Chondrocyte (in vitro differentiated cells): ENCODE measurements at places on chromosomes 5 and 9. TPM values are rescaled to one million over a fixed set of nuclear protein-coding genes. Genes with fewer than 3 reads are reported as not detected.
A peak's percentile ranks its signal among the peaks of the same experiment; 100 is the strongest.

The SARDH gene
- total RNA-seq = 0.74 to 1.2 TPM in 2 of 3 replicates, not detected in the other

The BAAT gene
- 0.10 to 0.26 TPM (median 0.24 TPM) in 3 replicates for total RNA-seq

The MARCOL gene
- not detected in 3 replicates for total RNA-seq

The ECM2 gene
- 31.7 to 39.6 TPM (median 34.2 TPM) in 3 replicates for total RNA-seq

The SPATA31D4 gene
- not detected in 3 replicates for total RNA-seq

The SNCB gene
- 0.45 to 0.95 TPM in 2 of 3 replicates, not detected in the other for total RNA-seq

The GMCL2 gene
- not detected in 3 replicates for total RNA-seq

The LCN2 gene
- total RNA-seq = not detected in 3 replicates

GRCh38 chr9:131238402-131239021, 37.8 kb downstream of the FAM78A start:
- H3K27ac ChIP-seq = peak overlapping the region; percentile 93
- H3K4me3 ChIP-seq = peak overlapping the region; percentile 47
- peaks cover 15% of the 10 kb centered on the region for H3K36me3 ChIP-seq
- no peak for DNase-seq

DNA sequence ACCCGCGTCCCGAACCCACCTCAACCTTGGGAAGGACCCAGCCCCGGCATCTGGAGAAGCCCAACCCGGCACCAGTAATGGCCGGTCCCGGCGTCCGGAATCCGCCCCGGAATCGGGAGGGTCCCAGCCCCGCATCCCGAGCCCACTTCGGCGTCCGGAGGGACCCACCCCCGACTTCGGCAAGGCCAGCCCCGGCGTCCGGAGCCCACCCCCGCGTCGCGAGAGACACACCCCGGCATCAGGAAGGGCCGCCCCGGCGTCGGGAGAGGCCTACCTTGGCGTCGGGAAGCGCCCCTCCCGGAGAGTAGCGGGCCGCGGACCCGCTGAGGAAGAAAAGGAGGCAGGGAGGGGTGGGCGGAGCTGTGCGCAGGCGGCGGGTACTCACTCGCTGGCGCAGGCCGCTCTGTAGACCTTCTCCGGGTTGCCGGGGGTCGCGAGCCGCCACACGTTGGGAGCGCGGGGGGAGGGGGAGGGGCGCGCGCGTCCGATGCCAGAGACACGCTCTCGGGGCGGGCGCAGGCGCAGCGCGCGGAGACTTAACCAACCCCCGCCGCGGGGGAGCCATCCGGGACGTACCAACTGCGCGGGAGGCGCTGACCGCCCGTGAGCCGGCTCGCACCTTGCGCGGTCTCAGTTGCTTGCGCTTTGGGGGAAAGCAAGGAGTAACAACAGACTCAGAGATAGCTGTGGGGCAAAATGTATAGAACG, at the start of gene UIMC1:
Gene UIMC1, minus strand, starts transcription at position 515 of the 708 bp plus-strand sequence. CDS start 24,164 bp downstream, outside the sequence.
- no peaks in the 10 kb centered on the region for H3K27me3 ChIP-seq
- peak; percentile 96 for DNase-seq
- peak within 1 kb of the TSS; percentile 91 for H3K4me3 ChIP-seq
- H3K36me3 ChIP-seq = no peaks in the 10 kb centered on the region

- no peaks in the 10 kb centered on the region for H3K36me3 ChIP-seq
- no peak for DNase-seq
- no peak overlapping the region for H3K27ac ChIP-seq
- H3K4me3 ChIP-seq = no peak overlapping the region
- peaks cover 64% of the 10 kb centered on the region for H3K4me1 ChIP-seq
- H3K27me3 ChIP-seq = no peaks in the 10 kb centered on the region
These were observed 16.4 kb downstream of the RAD23B start for GRCh38 chr9:107299437-107299836.

- no peak overlapping the region for H3K27ac ChIP-seq
- no peak overlapping the region for H3K4me3 ChIP-seq
- H3K4me1 ChIP-seq = no peaks in the 10 kb centered on the region
- no peak for DNase-seq
These were observed 600.1 kb upstream of the RGMB start for GRCh38 chr5:98173334-98173733.

- peaks cover 2% of the 10 kb centered on the region for H3K36me3 ChIP-seq
- no peak overlapping the region for H3K27ac ChIP-seq
- no peak overlapping the region for H3K4me3 ChIP-seq
These were observed 71.2 kb upstream of the SARDH start for GRCh38 chr9:133809335-133809734.

DNA sequence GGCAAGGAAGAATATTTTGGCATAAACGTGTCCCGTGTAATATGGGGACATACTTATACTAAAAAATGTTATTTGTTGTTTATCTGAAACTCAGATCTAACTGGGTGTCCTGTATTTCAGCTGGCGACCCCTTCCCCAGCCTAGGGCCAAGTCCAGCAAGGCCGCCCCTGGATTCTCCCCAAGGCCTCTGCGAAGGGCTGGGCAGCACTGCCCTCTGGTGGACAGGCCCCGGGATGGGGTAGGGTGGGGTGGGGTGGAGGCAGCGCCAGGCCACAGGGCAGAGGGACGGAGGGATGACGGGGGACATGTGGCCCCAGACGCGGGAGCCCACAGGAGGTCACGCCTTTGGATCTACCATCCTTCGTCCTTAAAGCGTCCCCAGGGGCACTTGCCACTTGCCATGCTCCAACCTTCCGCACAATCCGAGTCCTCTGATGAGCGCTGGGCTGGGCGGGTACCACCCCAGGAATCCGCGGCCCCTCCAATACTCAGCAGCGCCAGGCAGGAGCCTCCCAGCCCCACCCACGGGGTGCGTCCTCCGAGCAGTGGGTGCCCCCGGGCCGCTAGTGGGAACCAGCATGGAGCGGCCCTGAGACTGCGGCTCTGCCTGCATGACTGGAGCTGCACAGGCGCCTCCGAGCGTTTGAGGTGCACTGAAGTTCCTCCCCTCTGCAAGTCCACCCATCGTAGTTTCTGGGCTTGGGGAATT, 7.1 kb upstream of the AGPAT2 start:
- no peak for DNase-seq
- H3K27ac ChIP-seq = no peak overlapping the region
- no peaks in the 10 kb centered on the region for H3K36me3 ChIP-seq

GRCh38 chr5:96896806-96897205, 20.5 kb downstream of the ERAP2 start:
- no peaks in the 10 kb centered on the region for H3K27me3 ChIP-seq
- H3K27ac ChIP-seq = no peak overlapping the region
- peaks cover 12% of the 10 kb centered on the region for H3K4me1 ChIP-seq
- no peak overlapping the region for H3K4me3 ChIP-seq

GRCh38 chr5:160956051-160956450, 104.0 kb upstream of the ATP10B start:
- H3K27ac ChIP-seq = no peak overlapping the region
- no peaks in the 10 kb centered on the region for H3K4me1 ChIP-seq
- peaks cover 3% of the 10 kb centered on the region for H3K27me3 ChIP-seq
- H3K36me3 ChIP-seq = no peaks in the 10 kb centered on the region
- H3K4me3 ChIP-seq = no peak overlapping the region

DNA sequence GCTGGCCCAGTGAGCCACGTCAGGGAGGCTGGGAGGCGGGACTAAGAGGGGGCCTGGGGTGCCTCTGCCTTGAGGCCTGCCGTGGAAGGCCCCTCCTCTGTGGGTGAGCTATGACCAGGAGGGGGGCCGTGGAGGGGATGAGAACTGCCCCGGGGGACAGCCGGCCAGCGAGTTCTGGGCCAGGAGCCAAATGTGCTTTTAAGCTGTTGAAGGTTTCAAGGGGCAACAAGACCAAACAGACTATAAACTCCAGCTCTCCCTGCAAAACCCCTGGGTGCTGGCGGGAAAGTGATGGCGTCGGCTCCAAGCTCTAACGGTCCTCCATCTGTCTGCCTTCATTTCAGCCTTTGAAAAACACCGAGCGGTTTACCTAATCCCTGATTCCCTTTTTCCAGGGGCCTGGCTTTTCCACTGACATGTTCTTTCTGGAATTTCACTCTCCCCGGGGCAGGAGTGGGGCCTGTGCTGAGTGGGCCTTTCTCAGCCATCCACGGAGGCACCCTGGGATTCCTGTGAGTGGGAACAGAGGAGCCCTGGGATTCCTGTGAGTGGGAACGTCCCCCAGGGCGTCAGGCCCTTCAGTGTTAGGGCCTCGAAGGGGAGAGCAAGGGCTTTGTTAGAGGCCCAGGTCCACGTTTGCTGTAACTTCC, 65.6 kb downstream of the COL5A1 start:
- DNase-seq = no peak
- peaks cover 36% of the 10 kb centered on the region for H3K36me3 ChIP-seq
- H3K27ac ChIP-seq = peak overlapping the region; percentile 93
- H3K27me3 ChIP-seq = no peaks in the 10 kb centered on the region
- H3K4me3 ChIP-seq = no peak overlapping the region

- peak overlapping the region; percentile 39 for H3K27ac ChIP-seq
- no peaks in the 10 kb centered on the region for H3K36me3 ChIP-seq
- peaks cover 42% of the 10 kb centered on the region for H3K4me1 ChIP-seq
- DNase-seq = no peak
- no peaks in the 10 kb centered on the region for H3K27me3 ChIP-seq
These were observed 50.3 kb downstream of the MAMDC2 start for GRCh38 chr9:70093944-70094343.

- peaks cover 13% of the 10 kb centered on the region for H3K4me1 ChIP-seq
- DNase-seq = no peak
- H3K27ac ChIP-seq = no peak overlapping the region
- no peaks in the 10 kb centered on the region for H3K36me3 ChIP-seq
- H3K4me3 ChIP-seq = no peak overlapping the region
These were observed 7.1 kb upstream of the PLK2 start for GRCh38 chr5:58466939-58467338.

DNA sequence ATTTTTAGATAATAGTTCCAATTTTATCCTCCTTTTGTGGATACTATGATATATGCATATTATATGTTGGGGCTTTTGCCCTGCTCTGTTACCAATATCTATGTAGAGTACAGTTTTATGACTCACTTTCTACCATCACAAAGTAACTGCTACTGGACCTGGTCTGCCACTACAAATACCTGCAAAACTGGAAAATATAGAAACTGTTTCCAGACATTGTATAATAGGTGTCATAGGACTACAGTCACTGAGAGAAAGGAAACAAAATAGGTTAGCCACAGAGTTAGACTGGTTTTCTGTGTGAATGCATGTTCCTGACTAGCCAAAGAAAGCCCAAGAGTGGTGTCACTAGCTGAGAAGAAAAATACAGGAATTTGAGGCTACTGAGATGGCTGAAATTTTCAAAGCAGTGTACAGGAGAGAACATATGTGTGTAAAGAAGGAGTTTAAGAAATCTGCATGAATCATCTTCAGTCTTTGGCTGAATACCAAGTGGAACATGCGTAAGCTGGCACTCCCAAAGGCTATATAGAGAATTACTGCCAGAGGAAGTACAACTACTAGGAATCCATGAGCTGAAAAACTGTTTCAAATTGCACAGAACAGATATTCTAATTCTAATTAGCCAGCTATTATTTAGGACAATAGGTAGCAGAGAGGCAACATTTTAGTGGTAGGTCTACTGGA, 29.0 kb upstream of the FAM174A start:
- H3K36me3 ChIP-seq = no peaks in the 10 kb centered on the region
- peak overlapping the region; percentile 19 for H3K27ac ChIP-seq
- H3K27me3 ChIP-seq = peaks cover 4% of the 10 kb centered on the region
- no peak for DNase-seq
- H3K4me3 ChIP-seq = no peak overlapping the region
- H3K4me1 ChIP-seq = peaks cover 8% of the 10 kb centered on the region

DNA sequence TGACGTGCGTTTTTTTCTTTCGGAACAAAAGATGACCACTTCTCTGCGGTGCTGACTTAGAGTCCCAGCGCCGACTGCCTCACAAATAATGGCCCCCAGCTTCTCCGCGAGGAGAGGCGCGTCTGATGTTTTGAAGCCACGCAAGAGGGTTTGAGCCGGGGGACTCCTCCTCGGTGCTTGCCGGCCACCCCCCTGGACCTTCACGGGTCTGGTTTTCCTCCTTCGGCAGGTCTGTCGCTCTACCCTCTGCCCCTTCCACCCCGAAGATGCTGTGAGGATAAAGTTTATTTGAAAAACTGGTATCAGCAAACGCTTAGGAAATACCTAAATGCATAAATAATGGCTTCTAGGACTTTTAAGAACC, 584 bp downstream of the USP20 start:
- DNase-seq = no peak
- peaks cover 54% of the 10 kb centered on the region for H3K4me1 ChIP-seq
- no peaks in the 10 kb centered on the region for H3K27me3 ChIP-seq

DNA sequence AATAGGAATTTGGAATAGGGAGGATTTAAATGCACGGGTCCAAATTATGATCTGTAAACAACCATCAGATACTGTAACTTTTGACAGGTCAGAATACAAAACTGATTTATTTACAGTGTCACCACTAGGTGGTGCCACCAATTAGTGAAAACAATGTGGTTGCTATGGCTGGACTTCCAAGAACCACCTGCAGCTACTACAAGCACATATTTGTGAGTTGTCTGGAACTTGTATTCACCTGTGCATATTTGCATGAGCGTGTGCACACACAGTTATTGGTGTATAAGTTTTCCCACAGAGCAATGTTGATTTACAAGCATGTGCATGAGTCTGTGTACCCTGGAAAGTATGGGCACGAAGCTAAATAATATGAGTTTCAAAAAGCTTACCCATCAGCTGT, 3.0 kb upstream of the HRCT1 start:
- no peak for DNase-seq
- no peaks in the 10 kb centered on the region for H3K36me3 ChIP-seq
- no peaks in the 10 kb centered on the region for H3K27me3 ChIP-seq
- no peak overlapping the region for H3K4me3 ChIP-seq
- H3K4me1 ChIP-seq = peaks cover 51% of the 10 kb centered on the region
- H3K27ac ChIP-seq = no peak overlapping the region

GRCh38 chr5:141632650-141633049, 4.0 kb downstream of the HDAC3 start:
- DNase-seq = no peak
- H3K27me3 ChIP-seq = no peaks in the 10 kb centered on the region
- no peak overlapping the region for H3K4me3 ChIP-seq
- peaks cover 22% of the 10 kb centered on the region for H3K4me1 ChIP-seq
- peaks cover 19% of the 10 kb centered on the region for H3K36me3 ChIP-seq

DNA sequence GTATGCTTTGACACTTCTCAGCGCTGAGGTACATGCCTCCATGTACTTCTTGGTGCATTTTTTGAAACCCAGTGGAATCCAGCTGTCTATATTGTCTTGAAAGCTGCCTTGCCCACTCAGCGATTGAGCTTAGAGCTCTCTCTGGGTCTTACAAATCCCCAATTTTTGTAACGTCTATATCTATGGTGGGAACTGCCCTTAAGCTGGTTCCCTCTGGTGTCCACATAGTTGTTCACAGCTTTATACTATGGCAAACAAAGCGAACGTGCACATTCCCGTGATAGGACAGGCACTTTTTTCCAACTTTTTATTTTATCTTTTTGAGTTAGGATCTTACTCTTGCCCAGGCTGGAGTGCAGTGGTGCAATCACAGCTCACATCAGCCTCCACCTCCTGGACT, 20.9 kb downstream of the CDHR2 start:
- no peaks in the 10 kb centered on the region for H3K4me1 ChIP-seq
- H3K4me3 ChIP-seq = no peak overlapping the region
- H3K27me3 ChIP-seq = peaks cover 18% of the 10 kb centered on the region
- H3K27ac ChIP-seq = no peak overlapping the region
- H3K36me3 ChIP-seq = no peaks in the 10 kb centered on the region

GRCh38 chr9:37141015-37141414, 20.6 kb downstream of the ZCCHC7 start:
- peaks cover 37% of the 10 kb centered on the region for H3K4me1 ChIP-seq
- H3K4me3 ChIP-seq = no peak overlapping the region
- no peak for DNase-seq

GRCh38 chr9:1421436-1421835, 371.3 kb downstream of the DMRT2 start:
- H3K36me3 ChIP-seq = no peaks in the 10 kb centered on the region
- H3K4me1 ChIP-seq = no peaks in the 10 kb centered on the region
- H3K27ac ChIP-seq = no peak overlapping the region
- DNase-seq = no peak
- H3K27me3 ChIP-seq = no peaks in the 10 kb centered on the region
